ENCODE measurements at places on chromosomes 4 and X.

DNA sequence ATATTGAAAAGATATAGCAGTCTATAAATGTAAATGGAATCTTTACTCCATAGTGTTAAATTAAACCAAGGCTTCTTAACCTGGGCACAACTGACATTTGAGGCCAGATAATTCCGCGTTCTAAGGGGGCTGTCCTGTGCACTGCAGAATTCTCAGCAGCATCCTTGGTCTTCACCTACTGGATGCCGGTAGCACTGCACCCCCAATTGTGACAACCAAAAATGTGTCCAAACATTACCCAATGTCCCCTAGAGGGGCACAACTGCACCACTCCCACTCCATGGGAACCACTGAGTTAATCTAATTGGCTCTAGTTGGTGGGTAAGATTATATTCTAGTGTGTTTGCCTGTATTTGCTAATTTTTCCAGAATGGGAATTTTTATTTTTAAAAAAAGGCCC, 16.6 kb downstream of the AP1S2 start:
- peak; percentile 48 for DNase-seq

GRCh38 chr4:574346-575161, 1.5 kb downstream of the TMEM271 start:
- no peak for DNase-seq

GRCh38 chrX:130623518-130623917, 221.7 kb downstream of the RBMX2 start:
- DNase-seq, result no peak

DNA sequence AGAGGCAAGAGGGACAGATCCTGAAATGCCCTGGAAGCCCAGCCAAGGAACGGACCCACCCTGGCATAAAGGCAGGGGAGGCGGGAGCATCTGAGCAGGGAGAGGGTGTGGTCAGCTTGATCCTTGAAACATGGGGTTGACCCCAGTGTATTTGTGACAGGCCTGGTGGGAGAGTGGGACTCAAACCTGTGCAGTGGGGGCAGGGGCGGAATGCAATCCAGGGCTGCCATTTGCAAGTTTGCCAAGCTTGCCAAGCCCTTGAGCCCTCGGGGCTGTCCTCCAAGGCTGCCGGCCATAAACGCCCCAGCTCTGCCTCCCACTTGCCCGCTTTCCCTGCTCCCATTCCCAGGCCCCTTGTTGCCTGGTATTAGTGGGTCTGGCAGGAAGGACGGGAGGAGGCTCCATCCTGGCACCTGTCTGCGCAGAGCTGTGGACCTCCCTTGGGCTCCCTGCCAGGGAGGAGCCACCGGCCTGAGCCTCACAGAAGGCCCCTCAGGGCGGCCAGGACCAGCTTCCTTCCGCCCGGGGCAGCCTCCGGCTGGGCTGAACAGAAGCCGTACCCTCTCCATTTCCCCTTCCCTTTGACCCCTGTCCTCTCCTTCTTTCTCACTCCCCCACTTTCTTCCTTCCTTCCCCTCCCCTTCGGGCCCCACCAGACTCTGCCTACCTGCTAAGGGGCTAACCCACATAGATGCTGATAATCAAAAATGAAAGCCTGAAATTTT, 661 bp downstream of the S100P start:
- no peak for DNase-seq
